ENCODE measurements at places on chromosomes 11 and 22. TPM values are rescaled to one million over a fixed set of nuclear protein-coding genes. Genes with fewer than 3 reads are reported as not detected.

The MMP12 gene
- not detected for total RNA-seq

The TRIM48 gene
- not detected for total RNA-seq

The RFPL3 gene
- not detected for total RNA-seq

The MS4A15 gene
- not detected for total RNA-seq

The TRPC6 gene
- total RNA-seq: 0.29 TPM

The POLR2F gene
- total RNA-seq: 56.3 TPM

The UBQLN3 gene
- total RNA-seq: not detected

The CSF2RB gene
- 4.7 TPM for total RNA-seq

The CCDC87 gene
- total RNA-seq: 0.12 TPM

The PANX2 gene
- total RNA-seq: 8.1 TPM

The IGSF9B gene
- total RNA-seq: not detected

The P2RY2 gene
- total RNA-seq: 3.8 TPM

The SOX10 gene
- not detected for total RNA-seq

The SPTBN2 gene
- 60.9 TPM for total RNA-seq
